ENCODE measurements at places on chromosomes 6 and 20.

GRCh38 chr6:127456465-127456864 is 2.7 kb downstream of the KIAA0408 start:
- DNase-seq: no peak

DNA sequence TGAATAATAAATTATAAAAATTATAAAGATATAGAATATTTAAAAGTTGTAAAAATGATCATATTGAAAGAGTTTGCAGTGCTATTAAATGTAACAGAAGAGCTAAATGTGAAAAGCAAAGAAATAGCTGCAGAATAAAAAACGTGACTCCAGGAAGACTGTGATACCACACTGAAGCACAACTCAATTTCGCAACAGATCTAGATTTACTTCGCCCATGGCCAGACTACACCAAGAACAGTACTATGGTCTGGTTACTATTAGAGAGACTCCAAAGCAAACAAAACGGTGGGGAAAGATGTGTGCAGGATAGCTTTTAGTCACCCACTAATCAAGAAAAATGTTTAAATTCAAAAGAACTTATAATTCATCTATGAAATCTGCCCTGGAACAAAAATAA is 1.9 kb downstream of the CHD6 start:
- no peak for DNase-seq

- no peak for DNase-seq
Measured at GRCh38 chr6:22904431-22904830, 335.1 kb downstream of the HDGFL1 start.

GRCh38 chr6:126180585-126180984 is 159.3 kb upstream of the CENPW start:
- peak; percentile 97 for DNase-seq

- no peak for DNase-seq
Measured at GRCh38 chr6:170091000-170091638, 199.8 kb downstream of the DLL1 start.

DNA sequence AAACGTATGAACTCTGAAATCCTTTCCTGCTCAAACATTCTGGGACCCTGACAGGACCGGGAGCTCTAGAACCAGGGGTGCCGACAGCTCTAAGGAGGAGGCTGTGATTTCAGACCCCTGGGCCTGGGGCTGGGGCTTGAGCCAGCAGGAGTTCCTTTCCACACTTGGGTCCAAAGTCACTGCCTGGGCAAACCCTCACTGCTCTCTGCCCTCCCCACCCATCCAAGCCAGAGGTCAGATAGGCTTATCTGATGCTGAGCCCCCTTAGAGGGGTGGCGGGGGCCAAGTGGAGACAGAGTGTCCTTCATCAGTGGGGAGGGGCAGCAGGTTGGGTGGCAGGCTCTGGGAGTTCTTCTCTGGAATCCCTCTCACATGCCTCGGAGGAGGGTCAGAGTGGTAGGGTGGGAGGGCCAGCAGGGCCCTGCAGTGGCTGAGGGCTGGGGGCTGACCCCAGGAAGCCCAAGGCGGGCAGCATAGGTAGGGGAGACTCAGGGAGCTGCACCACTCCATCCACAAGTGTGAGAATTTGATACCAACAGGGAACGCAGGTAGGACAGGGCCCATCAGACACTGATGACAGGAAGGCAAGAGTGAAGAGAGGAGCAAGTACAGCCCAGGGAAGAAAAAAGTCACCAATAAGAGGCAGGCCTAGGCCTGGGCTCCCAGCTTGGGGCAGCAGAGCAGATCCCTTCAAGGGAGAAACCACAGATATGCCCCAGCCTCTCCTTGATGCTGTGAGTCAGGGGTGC is 121.0 kb downstream of the MRPL14 start:
- no peak for DNase-seq

DNA sequence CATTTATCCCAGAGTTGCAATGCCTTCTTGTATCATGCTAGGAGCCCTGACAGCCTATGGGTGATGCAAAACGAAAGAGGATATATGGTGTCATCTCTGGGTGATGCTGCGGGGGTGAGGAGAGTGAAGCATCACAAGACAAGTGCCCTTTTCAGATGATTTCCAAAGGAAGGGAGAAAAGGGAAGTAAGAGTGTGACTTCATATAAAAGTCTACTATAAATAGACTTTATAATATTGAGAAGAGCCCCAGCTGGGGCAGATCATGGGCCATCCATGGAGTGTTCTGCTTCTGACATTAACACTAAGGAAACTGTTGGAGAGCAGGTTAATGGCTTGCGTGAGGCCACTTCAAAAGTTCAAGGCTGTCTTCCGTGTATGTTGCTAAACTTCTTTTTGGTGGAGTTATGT is 4.4 kb downstream of the CD83 start:
- DNase-seq: no peak

- DNase-seq: peak; percentile 68
Measured at GRCh38 chr6:55882718-55883569, 7.6 kb upstream of the BMP5 start.

DNA sequence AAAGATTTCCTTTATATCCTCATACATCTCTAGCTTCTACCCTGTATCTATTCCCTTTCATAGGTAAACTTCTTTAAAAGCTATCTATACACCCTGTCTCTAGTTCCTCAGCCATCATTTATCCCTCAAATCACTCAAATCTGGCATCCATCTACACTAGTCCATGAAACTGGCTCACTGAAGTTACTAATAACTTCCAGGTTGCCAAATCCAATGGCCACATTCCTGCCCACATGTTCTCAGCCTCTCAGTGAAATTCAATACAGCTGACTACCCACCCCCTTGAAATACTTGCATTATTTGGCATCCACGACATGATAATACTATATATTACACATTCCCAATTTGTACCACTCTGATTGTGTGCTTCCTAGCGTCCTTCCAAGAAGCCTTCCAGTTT is 8.7 kb downstream of the REPS1 start:
- no peak for DNase-seq

All from skeletal muscle cell (primary cell).